ENCODE measurements at places on chromosomes 3 and 15.

DNA sequence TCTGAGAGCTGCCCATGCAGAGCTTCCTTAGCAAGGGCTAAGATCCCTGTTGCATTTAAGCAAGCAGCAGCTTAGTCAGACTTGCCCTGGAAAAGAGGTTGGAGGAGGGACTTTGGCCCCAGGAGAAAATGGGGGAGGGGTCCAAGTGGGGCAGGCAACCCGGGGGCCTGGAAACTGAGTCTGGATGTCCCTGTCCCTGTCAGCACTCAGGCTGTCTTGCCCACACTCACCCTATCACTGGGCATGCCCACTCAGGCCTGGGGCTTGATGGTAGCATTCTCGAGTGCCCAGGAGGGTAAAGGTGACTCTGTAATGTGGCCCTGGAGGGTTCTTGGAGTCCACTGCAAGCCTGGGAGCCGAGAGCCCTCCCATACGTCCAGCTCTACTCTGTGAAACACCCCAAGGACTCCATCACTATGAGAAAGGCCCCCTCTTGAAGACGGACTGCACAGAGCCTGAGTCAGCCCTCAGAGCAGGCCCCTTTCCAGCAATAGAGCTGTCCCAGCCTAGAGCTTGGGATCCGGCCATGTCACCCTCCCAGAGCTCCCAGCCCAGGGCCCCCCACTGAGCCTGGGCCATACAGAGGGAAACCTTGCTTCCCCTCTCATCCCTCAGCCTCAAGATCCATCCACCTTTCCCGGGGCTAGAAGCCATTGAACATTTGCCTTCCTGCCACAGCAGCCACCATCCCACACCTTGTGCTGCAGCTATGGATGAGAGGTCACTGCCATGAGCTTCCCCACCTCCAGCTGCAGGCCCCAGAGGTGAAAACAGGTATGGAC lies 13.4 kb downstream of the MYL3 start:
- DNase-seq = no peak

- DNase-seq = no peak
Measured at GRCh38 chr3:3286014-3286413, 106.5 kb upstream of the CRBN start.

- DNase-seq = no peak
Measured at GRCh38 chr15:25240461-25241021, 198.3 kb downstream of the UBE3A start.

DNA sequence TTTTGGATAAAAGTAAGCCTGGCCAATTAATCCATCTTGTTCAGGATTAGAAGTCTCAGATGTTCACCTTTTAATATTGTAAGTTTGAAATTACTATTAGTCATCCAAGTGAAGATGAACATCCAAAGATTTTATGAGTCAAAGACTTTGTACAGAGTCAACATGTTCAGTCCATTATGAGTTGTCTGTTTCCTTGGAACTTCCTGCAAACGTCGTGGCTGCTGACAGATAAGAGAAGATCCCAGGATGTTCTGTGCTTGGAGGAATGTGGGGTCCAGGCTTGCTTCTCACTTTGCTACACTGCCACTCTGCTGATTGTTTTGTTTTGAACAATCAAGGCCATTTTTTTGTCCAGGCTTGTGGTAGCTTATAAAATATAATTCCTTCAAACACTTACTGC lies 74.3 kb upstream of the SLCO2A1 start:
- DNase-seq = no peak

- no peak for DNase-seq
Measured at GRCh38 chr15:45185069-45185779, 2.5 kb downstream of the SHF start.

- DNase-seq = no peak
Measured at GRCh38 chr3:46433841-46434240, 26.8 kb downstream of the CCRL2 start.

GRCh38 chr3:11651477-11651876 lies 7.8 kb upstream of the VGLL4 start:
- DNase-seq = no peak

- no peak for DNase-seq
Measured at GRCh38 chr3:150080058-150080730, 109.5 kb upstream of the PFN2 start.

DNA sequence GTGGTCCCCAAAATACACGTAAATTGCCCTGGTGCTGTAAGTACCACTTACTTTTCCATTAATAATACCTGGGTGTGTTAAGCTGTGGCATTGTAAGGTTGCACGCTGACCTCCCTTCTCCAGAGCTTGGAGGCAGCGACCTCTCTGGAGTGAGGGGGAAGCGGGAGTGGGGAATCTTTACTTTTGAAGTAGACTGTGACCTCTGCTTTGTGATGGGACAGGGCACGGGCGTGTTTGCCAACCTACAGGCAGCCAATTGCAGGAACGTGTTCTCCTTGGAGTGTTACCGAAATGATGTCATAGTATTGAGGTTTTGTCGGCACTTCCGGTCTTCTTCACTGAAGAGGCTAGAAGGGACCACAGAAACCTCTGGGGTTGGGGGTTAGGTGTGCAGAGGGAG lies 227.3 kb upstream of the C2CD4B start:
- DNase-seq = no peak

DNA sequence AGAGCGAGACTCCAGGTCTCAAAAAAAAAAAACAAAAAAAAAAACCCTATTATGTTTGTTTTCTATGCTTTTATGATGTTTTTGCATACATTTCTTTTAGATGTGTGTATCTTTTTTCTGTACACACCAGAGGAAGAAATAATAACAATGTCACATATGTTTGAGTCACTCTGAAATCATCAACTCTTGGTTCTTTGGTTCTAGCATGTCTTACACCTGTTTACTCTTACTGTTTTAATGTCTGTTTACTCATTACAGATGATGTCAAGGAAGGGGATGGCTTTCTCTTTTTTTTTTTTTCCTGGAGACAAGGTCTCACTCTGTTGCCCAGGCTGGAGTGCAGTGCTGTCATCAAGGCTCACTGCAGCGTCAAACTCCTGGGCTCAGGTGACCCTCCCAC lies 24.1 kb downstream of the RHOA start:
- DNase-seq = no peak

DNA sequence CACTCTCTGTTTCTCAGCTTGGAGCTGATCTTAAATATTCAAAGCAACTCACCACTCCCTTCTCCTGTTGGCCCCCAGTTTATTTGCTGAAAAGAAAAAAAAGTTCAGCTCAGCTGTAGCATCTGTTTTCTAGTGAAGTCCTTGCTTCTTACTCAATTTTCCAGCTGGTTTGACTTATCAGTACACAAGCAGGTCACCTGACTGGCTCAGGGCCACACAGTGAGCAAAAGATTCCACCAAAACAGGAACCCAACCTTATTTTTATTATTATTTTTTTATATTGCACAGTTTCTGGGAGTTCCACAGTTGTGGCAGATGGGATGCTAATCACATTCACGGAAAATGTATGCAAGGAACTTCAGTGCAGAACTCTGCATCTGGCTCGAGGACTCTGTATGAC lies 390.7 kb upstream of the RGMA start:
- DNase-seq = no peak

DNA sequence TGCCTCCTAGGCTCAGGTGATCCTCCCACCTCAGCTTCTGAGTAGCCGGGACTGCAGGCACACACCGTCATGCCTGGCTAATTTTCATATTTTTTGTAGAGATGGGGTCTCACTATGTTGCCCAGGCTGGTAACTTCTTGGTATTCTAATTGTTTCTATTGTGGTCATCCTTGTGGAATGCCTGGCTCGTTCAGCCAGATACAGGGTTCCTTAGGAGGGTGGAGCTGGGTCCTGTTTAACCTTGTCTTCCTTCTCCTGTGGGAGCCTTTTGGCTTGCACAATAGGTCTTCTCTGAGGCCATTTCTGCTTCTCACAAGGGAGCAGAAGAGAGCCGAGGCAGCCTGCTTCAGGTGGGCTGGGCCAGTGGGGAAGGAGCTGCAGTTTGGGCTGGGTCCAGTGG lies 15.7 kb downstream of the PLEKHO2 start:
- DNase-seq = no peak

GRCh38 chr3:8959668-8960067 lies 3.6 kb downstream of the RAD18 start:
- no peak for DNase-seq

DNA sequence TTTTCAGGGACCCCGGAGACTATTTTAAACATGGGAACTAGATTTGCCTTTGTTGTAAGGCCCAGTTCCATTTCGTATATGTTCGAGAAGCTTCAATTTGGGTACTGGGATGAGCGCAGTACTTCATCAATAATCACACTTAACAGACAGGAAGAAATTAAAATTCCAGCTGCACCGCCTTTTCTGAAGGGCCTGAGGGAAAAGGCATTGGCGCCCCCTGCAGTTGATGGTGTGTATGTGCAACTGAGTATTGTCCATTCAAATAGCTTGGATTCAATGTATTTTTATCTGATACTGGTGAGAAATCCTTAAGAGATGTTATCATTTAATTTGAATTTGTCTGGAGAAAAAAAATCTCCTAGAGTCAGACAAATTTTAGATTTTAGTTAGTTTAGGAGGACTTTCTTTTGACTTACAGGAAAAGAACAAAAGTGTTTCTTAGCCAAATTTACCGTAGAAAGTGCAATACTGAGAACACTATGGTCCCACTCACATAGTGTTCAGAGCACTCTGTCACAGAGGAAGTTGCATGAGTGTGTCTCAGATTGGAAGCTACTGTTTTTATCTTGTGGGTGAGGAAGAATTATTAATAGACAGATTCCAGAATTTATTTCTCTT lies 5.4 kb upstream of the ALDH1A2 start:
- DNase-seq = peak; percentile 10

DNA sequence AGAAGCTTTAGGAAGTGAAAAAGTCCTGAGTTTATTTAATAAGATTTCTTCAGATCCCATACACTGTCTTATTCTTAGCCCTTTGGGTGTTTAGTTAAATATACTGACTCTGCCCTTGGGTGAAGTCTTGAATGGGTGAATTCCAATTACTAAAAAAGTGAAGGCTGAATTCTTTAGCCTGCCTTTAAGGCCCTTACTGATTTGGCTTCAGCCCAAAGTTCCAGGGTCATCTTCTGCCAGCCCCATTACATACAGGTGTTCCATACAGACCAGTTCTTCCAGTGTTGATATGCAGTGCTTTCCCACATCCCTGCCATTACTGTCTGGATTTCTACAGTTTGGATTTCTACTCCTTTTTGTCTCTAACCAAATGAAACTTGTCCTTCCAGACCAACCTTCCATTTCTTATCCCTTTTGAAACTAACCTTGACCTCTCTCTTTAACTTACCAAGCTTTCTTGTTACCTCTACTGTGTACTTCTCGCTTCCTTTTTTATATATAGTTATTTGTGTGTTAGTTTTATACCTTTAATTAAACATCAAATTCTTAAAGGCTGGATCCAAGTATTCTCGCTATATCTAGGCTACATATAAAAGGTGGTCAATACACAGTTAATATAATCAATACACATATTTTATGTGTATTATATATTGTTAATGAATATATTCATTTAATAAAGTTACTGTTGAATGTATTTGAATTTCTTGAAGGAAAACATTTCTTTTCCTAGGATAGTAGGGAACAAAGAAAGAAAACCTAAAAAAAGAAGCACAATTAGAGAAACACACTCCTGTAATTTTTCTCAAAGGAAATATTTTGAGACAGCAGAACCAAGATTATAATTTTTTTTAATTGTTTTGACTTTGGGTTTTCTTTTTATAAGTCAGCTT lies 15.0 kb downstream of the MBNL1 start:
- no peak for DNase-seq

GRCh38 chr3:147422196-147422595 lies 13.0 kb downstream of the ZIC1 start:
- DNase-seq = no peak

DNA sequence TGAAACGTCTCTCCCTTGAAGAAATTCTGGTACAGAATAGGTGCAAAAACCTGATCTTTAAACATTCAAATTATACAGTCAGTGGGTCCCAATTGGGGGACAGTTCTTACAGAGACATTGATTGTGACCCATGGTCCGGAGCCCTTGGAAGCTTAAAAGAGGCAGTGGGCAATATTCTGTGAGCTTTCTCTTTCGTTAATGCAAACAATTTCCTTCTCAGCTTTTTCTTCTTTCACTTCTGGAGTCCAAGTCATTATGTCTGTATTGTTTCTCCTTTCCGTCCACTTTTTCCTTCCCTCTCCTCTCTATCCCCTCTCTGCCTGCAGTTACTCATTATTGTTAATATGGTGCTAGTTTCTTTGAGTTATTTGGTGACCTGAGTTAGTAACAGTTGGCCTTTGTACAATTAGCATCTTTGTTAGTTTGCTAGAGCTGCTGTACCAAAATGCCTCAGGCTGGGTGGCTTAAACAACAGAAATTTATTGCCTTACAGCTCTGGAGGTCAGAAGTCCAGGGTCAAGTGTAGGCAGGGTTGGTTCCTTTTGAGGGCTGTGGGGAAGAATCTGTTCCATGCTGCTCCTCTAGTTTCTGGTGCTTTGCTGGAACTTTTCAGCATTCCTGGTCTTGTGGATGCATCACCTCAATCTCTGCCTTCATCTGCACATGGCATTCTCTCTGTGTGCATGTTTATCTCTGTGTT lies 102.6 kb downstream of the GMPS start:
- no peak for DNase-seq

DNA sequence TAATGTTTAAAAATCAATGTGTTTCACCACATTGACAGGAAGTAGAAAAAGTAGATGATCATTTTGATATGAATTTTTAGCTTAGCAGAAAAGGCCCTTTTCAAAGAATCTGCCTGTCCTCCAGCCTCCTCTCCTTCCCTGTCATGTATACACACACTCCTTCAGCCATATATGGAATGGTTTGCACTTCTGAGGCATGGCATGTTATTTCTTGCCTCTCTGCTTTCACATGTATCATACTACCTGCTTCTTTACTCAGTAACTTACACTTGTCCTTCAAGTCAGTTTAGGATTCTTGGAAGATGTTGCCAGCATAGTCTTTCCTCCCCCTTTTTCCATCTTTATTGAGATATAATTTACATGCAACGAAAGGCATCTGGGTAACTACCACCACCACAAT lies 79.0 kb downstream of the REC114 start:
- no peak for DNase-seq

DNA sequence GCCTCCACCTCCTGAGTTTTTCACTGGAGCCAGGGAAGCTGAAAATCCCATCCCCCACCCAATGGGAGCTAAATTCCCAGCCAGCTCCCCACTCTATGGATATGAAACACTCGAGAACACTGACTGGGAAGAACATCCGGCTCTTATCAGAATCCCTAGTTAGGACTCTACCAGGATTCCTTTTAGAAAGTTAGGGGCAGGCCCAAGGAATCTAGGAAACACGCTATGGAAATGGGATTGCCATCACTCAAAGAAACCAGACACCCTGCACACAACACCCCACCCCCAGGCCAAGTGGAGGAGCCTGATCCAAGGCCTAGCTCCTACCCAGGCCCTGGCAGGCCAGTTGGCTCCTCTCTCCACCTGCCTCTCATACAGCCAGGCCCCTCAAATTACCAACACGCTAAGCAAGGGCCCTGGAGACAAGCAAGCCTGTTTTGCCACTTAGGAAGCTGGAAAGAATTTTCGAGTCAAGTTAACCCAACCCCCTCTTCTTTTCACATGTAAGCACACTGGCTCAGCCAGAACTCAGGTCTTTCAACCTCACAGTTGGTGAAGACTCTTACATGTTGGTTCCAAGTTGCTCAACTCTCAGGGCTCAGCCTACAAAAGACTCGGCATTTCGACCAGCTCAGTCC lies 75.5 kb downstream of the RBPMS2 start:
- no peak for DNase-seq
